ENCODE measurements at places on chromosomes 4 and X.

DNA sequence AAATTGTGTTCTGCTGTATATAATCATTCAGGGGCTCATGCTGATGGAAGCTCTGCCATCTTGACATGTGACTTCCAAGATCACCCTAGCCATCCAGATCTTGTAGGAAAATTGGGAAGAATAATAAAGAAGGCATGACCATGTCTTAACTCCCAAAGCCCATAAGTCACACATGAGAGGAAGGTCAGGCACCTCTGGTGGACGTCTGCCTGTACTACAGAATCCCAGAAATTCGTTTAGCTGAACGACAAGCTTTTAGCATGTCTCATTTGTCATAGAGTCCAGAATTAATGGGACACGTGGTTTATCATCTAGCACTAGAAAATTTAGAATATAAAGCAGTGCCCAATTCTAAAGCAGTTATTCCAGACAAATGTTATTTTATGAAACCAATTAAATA, 212.7 kb downstream of the CENPC start:
- no peak for DNase-seq

DNA sequence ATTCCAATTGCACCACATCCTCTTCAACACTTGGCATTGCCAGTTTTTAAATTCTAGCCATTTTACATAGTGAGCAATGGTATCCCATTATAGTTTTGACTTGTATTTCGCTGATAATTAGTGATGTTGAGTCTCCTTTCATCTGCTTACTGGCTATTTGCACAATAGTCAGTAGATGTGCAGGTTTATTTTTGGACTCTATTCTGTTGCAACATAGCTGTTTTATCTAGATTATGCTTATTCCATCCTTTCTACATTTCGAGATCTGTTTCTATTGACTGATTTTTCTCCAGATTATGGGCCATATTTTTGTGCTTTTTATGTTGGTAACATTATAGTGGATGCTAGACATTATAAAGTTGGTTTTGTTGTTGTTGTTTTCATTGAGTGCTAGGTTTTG, 106.1 kb downstream of the WWC2 start:
- DNase-seq, result no peak

DNA sequence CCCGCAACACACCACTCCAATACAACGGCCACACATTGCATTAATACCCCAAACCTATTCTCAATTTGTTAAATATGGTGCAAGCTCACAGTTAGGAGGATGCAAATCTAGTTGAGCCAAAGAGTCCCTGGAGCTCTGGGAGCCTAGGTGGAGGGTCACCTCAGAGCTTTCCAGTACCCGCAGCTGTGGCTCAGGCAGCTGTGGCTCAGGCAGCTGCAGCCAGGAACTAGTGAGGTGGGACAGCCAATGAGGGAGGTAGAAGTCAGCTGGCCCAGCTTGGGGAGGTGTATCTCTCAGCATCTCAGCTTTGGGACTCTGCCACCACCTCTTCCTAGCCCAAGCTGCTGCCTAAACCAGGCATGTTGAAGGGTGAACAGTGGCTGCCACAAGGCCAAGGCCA, 36.7 kb upstream of the ARHGAP6 start:
- no peak for DNase-seq

DNA sequence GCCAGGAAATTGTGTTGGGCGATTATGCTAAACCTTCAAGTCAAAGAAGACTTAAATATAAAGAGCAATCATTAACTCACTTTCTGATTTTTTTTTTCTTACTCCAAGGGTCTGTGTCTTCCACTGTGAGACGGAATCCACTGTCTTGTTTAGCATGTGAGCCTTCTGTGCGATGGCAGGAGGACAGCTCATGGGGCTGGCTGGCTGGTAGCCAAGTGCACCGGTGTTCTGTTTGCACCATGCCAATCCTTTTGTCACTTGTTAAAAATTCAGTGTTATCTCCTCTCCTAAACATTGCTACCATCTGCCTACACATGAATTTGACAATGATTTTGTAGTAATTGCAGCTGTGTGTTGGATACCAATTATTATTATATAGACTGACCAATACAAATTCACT, 1056.3 kb upstream of the IGFBP7 start:
- DNase-seq, result peak; percentile 1

- peak; percentile 46 for DNase-seq
Measured at GRCh38 chr4:14700544-14700943, 301.7 kb upstream of the CPEB2 start.

DNA sequence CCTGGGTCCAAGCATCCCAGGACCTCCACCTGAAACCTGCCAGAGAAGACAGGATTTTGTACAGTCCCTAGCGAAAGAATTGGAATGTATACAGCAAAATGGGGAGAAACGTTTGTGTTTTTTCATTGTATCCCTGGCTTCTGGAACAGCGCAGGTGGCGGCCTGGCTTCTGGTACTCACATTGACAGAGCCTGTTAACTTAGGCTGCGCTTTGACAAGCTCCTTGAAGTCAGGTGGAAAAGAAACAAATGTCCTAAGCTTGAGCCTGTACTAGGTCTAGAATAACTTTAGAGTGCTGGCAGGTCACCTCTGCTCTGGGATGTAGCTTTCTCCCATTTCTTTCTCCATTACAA, 343.7 kb upstream of the KLF3 start:
- no peak for DNase-seq

DNA sequence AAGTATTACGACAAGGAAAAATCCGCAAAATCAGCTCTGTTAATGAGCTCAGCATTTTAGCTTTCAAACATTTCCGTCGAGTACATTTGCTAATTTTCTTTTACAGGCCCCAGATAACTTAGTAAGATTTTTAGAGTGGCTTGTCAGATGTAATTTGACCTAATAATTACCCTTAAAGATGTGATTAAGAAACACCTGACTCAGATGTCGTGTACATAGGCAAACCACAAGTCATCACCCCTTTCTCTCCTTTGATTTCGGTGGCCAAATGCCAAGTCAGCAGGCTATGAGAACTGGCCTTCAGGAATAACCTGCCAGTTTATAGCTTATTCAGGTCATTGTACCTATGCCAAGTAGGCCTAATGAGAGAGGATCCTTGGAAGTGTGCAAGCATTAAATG, 369.6 kb downstream of the PCDH7 start:
- peak; percentile 30 for DNase-seq

Data from NCI-H774 (cell line).